ENCODE measurements at places on chromosomes 2 and 18.

DNA sequence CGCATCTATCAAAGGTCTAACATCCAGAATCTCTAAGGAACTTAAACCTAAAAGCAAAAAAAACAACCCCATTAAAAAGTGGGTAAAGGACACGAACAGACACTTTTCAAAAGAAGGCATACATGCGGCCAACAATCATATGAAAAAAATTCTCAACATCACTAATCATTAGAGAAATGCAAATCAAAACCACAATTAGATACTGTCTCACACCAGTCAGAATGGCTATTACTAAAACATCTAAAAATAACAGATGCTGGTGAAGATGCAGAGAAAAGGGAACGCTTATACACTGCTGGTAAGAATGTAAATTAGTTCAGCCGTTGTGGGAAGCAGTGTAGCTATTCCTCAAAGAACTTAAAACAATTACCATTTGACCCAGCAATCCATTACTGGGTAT lies 38.0 kb downstream of the PPP3R1 start:
- no peak for DNase-seq

DNA sequence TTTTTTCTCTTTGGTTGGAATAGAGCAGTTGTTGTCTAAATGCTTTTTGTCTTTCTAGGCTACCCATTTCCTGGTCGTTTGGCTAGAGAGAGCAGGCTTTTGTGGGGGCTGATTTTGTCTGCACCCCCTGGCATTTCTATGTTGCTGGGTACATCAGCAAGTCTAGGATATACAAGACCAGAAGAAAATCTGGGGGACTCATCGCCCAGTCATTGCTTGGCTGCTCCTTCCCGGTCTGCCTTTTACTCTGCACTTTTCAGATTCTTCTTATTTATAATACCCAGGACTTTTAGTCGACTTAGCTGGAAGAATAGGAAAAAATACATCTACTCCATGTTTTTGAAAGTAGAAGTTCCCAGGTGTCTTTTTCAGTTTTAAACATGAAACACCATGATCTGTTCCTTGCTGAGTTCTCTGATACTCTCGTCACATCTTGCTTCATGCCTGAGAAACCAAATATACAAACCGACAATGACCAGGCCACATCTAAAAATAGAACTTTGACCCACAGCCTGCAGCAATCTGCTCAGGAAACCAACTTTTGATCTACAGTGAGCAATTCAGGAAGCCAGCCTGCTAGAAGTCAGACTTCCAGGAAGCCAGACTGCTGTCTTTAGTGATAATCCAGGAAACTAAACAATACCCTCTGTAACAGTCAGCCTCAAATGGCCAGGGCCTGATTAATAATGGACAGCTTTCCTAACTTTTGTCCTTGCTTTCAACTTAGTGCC lies 163.8 kb upstream of the MEX3C start:
- no peak for DNase-seq

DNA sequence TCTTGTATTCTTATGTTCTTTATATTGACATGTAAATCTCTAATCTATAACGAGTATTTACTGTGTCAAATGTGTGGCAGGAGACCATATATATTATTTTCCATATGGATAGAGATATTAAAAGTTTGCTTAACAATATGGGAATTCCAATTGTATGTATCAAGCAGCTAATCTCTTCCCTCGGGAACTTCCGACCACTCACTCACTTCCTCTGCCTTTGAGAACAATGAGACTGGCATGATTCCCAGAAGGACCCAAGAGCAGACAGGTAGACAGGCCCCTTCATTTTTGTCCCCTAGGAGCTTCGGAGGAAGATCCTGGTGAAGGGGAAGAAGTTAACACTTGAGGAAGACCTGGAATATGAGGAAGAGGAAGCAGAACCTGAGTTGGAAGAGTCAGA lies 24.1 kb downstream of the PLCD4 start:
- DNase-seq, result no peak

DNA sequence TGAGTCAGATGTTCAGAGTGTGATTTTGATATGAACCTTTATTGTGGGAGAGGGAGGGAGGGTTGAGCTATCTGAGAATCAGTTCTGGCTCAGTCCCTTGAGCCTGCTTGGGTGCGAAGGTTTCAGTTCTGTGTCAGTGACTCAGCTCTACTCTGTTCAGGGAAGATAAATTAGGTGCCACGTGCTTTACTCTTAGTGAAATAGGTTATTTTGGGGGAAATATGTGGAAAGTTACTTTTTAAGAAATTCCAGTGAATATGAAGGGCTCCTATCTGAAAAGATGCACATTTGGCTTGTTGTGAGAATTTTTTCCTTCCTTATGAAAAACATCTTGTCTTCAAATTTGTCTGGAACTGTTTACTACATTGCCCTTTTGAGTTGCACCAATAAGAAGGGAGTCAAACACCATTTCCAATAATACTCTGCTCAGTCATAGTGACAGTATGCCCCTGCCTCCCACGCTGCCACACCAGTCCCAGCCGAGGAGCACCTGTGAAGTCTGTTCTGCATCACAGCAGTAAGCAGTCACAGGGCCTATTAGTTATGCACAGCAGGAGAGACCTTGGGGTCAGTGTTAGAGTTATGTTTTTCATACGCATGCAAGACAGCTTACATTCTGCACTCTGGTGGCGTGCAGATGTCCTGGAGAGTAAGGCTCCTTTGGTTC lies 32.8 kb upstream of the DNAH7 start:
- DNase-seq, result no peak

- no peak for DNase-seq
Observed at GRCh38 chr2:59770651-59771050, 782.8 kb downstream of the BCL11A start.

- no peak for DNase-seq
Observed at GRCh38 chr2:46846536-46846935, 69.1 kb downstream of the MCFD2 start.

GRCh38 chr2:207802650-207803049 lies 32.9 kb upstream of the FZD5 start:
- DNase-seq, result no peak

GRCh38 chr2:48768669-48769068 lies 13.1 kb upstream of the LHCGR start:
- DNase-seq, result no peak

GRCh38 chr2:101770726-101771125 lies 73.2 kb downstream of the MAP4K4 start:
- DNase-seq, result no peak

DNA sequence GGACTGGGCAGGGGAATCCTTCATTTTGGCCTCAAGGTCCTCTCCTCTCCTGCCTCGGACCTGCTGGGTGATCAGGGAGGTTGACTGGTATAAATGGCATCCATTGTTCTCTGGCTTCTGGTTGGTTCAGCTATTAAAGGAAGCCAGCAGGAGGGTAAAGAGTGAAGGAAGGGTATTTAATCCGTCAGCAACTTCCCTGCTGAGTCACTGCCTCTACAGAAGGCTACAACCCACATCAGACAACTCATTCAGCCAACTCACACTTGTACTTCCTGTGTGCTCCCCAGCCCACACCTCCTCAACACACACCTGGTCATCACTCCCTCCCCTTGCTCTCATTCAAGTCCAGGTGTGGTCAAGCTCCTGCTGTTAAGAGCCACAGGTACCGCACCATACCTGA lies 68.3 kb upstream of the MRPS9 start:
- no peak for DNase-seq

DNA sequence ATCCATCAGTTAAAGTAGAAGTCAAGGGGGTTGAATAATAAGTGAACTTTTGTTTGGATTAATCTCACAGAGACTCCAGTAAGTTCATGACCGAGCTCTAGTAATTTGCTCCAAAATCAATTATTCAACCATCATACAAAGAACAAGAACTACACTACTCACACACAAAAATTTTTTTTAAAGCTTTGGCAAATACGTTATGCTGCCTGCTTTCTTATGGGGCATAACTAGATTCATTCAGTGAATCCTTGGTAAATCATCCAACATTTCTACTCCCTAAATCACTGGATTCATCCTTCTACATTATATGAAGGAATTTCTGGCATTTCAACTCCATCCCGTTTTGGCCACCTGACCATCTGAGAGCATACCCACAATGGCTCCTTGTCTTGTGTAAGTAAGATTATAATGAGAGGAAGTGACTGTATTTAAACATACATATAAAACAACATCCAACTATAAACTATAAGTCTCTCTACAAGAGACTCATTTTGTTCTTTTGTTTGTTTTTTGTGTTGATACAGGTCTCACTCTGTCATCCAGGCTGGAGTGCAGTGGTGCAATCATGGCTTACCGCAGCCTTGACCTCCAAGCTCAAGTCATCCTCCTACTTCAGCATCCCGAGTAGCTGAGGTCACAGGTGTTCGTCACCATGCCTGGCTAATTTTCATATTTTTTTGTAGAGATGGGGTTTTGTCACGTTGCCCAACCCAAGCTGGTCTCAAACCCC lies 144.2 kb upstream of the LRRTM4 start:
- DNase-seq, result no peak

DNA sequence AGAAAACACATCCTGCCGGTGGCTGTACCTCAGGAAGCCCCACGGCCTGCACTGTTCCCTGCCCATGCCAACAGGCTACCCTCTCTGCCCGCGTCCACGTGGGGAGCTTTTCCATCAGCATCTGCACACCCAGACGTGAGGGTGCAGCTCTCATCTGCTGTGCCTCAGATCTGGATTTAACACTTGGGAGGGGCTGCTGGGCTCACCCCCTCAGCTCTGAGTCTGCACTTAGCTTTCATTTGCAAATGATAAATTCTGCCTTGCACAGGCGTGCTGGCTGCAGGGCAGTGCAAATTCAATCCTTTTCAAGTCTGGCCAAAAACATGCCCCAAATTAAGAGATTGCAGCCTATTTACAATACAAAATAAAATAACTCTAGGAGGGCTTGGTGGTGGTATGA lies 245.7 kb downstream of the TWIST2 start:
- DNase-seq, result no peak

DNA sequence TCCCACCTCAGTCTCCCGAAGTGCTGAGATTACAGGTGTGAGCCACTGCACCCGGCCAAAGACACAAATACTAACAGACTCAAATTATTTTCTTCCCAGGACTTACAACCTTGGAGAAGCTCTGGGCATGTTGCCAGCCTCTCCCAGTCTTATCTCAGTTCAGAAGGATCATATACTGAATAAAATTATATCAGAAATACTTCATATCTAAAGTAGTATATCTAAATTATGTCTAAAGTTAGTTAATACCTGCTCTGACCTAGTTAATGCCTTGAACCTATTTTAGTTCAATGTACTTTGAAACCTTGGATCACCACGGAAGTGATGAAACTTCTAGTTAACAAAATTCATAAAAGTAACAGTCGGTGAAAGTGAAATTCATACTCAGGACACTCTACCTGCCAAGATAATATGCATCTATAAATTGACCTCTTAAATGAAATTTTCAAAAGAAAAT lies 34.4 kb upstream of the CYBRD1 start:
- no peak for DNase-seq

GRCh38 chr2:145769011-145769716 lies 1249.2 kb upstream of the ZEB2 start:
- DNase-seq, result no peak

GRCh38 chr18:23317975-23318675 lies 135.0 kb upstream of the RIOK3 start:
- peak; percentile 33 for DNase-seq

DNA sequence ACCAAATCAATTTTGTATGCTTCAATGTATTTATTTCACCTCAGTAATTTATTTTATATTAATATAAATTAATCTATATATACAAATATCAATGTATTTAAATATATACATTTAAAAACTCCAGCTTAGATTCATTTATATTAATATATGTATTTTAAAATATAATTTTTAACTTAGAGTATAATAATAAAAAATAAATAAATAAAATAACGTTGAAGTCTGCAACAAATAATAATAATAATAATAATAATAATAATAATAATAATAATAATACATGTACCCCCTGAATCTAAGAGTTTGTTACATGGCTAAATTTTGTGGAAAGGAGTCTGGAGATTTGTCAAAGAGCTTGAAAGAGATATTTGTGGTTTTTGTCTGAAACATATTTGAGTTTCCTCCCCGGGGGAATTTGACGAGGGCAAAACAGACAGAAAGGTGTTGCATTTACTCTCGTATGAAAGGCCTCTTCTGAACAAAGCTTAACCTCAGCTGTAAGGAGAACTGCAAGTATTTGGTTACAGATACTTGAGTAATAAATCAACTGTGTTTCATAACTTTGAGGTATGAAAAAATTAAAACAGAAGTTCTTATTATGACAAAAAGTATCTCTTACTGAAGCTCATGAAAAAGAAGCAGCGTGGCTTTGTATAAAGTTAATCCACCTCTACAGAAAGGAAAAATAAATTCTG lies 93.4 kb downstream of the CDH19 start:
- DNase-seq, result no peak

- DNase-seq, result no peak
Observed at GRCh38 chr2:10007921-10008808, 35.2 kb upstream of the KLF11 start.

Data from AG09309 (cell line).